ENCODE measurements at places on chromosomes 5 and 9.

DNA sequence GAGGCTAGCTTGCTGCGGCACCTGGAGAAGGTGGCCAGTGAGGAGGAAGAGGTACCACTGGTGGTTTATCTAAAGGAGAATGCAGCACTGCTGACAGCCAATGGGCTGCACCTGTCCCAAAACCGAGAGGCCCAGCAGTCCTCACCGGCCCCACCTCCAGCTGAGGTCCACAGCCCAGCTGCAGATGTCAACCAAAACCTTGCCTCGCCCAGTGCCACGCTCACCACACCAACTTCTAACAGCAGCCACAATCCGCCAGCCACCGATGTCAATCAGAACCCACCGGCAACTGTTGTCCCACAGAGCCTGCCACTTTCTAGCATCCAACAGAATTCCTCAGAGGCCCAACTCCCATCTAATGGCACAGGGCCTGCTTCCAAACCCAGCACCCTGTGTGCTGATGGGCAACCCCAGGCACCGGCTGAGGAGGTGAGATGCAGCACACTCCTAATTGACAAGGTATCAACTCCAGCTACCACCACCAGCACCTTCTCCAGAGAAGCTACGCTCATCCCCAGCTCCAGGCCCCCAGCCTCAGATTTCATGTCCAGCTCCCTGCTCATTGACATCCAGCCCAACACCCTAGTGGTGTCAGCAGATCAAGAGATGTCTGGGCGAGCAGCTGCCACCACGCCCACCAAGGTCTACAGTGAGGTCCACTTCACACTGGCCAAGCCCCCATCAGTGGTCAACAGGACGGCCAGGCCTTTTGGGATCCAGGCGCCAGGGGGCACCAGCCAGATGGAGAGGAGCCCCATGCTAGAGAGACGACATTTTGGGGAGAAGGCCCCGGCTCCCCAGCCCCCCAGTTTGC, 8.0 kb downstream of the SYNPO start:
- no peak for DNase-seq

DNA sequence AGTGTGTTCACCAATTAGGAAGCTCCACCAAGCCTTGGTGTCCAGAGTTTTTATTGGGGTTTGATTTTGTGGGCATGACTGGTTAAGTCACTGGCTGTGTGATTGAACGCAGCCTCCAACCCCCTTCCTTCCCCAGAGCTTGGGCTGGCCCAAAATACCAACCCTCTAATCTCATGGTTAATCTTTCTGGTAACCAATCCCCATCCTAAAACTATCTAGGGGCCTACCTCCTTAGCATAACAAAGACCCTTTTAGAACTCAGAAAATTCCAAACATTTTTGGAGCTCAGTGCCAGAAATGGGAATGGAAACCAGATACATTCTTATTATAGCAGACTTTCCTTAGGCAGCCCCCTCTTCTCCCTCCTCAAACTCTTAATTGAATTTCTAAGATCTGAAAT, 35.9 kb upstream of the HRH2 start:
- no peak for DNase-seq

- DNase-seq, result no peak
Measured at GRCh38 chr5:157381746-157382145, 78.3 kb upstream of the NIPAL4 start.

- no peak for DNase-seq
Measured at GRCh38 chr5:69502767-69503488, 10.3 kb downstream of the OCLN start.

DNA sequence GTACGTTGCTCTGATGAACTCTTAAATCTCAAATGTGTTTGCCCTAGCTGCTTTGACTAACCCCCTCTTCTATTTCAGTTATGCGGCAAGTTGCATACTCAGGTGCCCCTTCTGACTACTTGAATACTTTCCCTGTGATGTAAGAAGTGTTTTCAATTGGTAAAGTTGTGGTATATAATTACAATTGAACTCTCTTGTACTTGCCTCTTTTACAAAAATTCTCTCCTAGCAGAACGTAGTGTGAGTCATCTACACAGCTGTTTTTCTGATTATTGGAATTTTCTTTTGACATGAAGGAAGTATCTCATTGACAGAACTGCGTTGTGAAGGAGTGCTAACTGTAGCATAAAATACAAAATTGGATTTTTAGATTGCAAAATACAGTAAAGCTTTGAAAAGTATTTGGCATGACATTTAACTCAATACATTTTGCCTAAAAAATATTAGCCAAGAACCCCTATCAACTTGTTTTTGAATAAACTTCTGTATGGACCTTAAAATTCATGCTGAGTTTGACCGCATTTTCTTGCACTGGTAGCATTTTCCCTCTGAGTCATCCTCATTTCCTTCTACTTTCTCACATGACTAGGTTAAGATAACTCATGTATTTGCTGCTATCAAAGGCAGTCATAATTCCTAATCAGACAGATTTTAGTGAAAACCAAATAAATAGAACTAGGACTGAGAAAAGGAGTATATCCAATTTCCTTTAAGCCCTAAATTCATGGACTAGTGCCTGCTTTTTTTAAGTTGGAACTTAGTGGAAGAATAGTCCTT, 6.3 kb downstream of the CRHBP start:
- no peak for DNase-seq

DNA sequence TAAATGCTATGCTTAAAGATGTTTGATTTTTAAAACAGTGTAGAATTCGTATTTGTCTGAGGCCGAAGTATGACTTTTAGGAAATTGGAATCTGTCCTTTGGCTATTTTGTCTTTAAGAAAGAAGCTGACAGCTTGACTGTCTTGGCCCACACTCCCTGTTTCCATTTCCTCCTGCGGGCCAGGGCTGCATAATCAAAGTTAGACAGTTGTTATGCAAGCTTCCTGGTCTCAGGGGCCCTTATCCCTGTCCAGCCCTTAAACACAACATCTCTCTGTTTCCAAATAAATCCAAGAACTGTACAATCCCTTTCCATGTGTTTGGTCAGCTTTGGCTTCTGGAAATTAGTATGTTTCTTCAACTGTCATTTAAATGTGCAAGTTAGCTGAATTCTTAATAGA, 54.6 kb upstream of the ECM2 start:
- no peak for DNase-seq

GRCh38 chr5:96146675-96147074, 185.0 kb upstream of the ELL2 start:
- no peak for DNase-seq

GRCh38 chr5:143820451-143820850, 8.5 kb downstream of the HMHB1 start:
- no peak for DNase-seq

GRCh38 chr5:156913355-156913718, 49.7 kb downstream of the TIMD4 start:
- DNase-seq, result no peak

- DNase-seq, result no peak
Measured at GRCh38 chr5:142222866-142223558, 101.8 kb downstream of the SPRY4 start.

GRCh38 chr9:672851-673250, 168.6 kb upstream of the DMRT1 start:
- no peak for DNase-seq
